ENCODE measurements at places on chromosomes 5 and 9. TPM values are rescaled to one million over a fixed set of nuclear protein-coding genes. Genes with fewer than 3 reads are reported as not detected.

Gene KIF4B
- total RNA-seq = 0.11 TPM

Gene TPD52L3
- total RNA-seq = not detected

GRCh38 chr5:163893281-163893680, 387.9 kb downstream of the MAT2B start:
- DNase-seq = no peak

GRCh38 chr9:34572092-34572491, 17.4 kb downstream of the CNTFR start:
- no peak for DNase-seq

GRCh38 chr9:119736491-119737454, 367.5 kb upstream of the BRINP1 start:
- DNase-seq = no peak

- no peak for DNase-seq
These were observed 607.2 kb downstream of the EFNA5 start for GRCh38 chr5:107063511-107063910.

Gene LHX3
- not detected for total RNA-seq

GRCh38 chr5:158746979-158747378, 352.7 kb downstream of the EBF1 start:
- no peak for DNase-seq

Gene SEMA4D
- 290 TPM for total RNA-seq

Gene EIF4E1B
- total RNA-seq = not detected

GRCh38 chr9:92592537-92592936, 56.7 kb upstream of the ECM2 start:
- no peak for DNase-seq

DNA sequence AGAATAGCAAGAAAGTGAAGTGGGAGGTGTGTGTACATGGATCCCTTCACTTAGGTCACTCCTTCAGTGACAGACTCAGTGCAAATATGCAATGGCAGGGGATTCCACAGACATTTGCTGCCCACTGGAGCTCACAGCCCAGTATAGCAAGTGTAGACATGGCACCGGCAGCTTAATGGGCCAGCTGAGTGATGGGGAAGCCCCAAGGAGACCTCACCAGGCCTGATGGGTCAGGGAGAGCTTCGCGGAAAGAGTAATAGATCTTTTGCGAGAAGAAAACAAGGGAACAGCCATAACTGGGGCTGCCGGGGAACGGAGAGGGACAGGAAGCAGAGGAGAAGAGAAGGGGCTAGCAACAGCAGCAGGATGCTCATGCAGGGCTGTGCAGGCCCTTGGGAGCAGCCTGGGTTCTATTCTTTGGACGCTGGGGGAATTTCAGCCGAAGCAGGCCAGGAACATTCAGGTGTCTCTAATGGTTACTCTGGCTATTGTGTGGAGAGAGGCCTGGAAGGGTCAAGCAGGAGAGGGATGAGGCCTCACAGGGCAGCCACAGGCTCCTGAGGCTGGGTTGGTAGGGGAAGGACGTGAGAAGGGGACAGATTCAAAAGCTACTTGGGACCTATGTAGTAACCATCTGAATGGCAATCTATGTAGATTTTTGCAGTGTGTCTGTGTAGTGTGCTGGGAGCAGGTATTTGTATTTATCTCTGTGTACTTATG, 27.0 kb downstream of the TCF7 start:
- DNase-seq = no peak

Gene SPATA31E1
- not detected for total RNA-seq

GRCh38 chr5:162096448-162096847, 28.9 kb downstream of the GABRG2 start:
- DNase-seq = no peak

Gene INSYN2B
- total RNA-seq = not detected

DNA sequence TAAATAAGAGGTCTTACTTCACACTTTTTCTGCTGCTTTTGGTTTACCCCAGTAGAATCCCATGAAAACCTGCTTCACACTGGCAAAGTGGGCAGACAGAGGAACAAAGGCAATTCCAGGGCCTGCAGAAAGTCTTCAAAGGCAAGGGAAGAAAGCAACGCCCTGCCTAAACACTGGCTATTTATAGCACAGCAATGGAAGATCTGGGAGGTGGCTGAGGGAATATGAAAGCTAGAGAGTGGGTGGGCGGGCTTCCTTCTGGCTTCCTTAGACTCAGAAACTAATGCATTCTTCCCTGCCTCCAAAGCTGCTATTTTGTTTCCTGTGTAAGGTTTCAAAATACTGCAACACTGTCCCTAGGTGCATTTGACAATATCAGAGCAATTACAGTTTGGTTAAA, 46.8 kb downstream of the ELAVL2 start:
- DNase-seq = no peak

DNA sequence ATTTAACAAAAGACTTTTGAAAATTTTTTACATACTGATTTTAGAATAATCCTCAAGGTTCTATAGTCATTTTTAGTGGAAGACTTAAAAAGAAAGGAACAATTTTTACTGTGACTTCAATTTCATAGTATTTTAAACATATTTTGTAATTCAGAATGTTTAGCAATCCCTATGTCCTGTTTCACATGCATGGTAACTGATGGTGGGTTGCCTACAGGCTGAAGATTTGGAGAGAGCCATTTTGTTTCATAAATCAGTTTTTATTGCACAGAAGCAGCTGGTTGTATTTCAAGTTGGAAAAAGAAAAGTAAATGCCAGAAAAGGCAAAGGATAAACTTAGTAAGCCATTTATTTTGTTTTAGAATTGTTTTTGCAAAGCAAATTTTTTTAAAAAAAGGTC, 24.0 kb downstream of the STARD4 start:
- DNase-seq = no peak

GRCh38 chr5:124645396-124645795, 101.0 kb downstream of the ZNF608 start:
- no peak for DNase-seq

DNA sequence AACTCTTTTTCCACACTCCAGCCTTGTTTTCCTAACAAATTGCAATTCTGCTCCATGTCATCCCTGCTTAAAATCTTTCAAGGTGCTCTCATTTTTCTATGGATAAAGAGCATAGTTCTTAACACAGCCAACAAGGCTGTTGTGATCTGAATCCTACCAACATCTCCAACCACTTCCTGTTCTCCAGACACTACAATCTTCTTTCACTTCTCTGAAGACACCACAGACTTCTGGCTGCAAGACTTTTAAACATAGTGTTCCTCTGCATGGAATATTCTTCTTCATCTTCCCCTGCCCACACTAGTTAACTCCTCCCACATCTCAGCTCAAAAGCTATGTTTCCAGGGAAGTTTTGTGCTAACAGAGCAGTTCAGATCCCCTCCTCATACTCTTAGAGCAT, 404.8 kb downstream of the MAN2A1 start:
- no peak for DNase-seq

Gene RPS14
- 3,542 TPM for total RNA-seq

GRCh38 chr5:58239045-58239444, 220.8 kb downstream of the PLK2 start:
- DNase-seq = no peak

- DNase-seq = peak; percentile 5
These were observed 130.1 kb downstream of the GPBP1 start for GRCh38 chr5:57303985-57304384.

DNA sequence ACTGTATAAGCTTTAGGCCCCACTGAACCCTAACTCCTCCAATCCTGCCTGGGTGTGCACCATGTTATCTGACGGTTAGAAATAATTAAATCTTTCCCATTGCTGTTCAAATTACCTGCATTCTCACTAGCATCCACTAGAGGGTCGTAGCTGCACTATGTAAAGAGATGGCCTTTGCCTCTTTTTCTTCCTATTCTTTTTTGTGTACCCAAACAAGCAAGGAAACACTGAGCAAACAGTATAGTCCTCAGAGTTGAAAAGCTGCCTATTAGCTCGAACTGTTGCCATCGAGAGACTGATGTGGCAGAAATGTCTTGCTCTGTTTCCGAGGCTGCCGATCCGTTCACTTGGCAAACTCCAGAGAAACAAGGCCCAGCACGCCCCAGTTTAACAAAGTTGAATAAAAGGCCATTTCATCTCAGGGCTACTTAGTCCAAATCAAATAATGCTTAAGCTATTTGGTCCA, 163.8 kb upstream of the TRPM3 start:
- peak; percentile 41 for DNase-seq

GRCh38 chr9:94586316-94586715, 7.3 kb downstream of the FBP2 start:
- DNase-seq = no peak

Gene PCDHGB4
- total RNA-seq = not detected

Gene CTNND2
- not detected for total RNA-seq

Gene GFPT2
- not detected for total RNA-seq

DNA sequence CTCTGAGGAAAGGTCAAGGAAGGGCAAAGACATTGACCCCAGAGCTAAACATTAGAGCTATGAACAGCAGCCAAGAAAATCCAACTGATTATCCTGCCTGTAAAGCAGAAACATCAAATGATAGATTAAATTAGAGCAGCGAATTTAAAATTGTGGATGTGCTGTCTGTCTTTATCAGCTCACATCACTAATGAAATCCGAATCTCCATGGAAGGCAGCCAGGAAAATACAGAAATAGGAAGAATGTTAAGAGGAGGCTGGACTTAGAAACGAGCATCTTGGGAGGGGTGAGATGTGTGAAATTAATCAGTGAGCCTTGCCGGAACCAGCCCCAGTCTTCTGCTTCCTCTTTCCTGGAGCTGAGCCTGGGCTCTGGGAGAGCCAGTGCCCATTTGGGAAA, 191.0 kb downstream of the PJA2 start:
- DNase-seq = no peak

Gene RORB
- 0.04 TPM for total RNA-seq

- peak; percentile 57 for DNase-seq
These were observed 38.8 kb downstream of the SFXN1 start for GRCh38 chr5:175516933-175517823.

Gene DIPK1B
- not detected for total RNA-seq

DNA sequence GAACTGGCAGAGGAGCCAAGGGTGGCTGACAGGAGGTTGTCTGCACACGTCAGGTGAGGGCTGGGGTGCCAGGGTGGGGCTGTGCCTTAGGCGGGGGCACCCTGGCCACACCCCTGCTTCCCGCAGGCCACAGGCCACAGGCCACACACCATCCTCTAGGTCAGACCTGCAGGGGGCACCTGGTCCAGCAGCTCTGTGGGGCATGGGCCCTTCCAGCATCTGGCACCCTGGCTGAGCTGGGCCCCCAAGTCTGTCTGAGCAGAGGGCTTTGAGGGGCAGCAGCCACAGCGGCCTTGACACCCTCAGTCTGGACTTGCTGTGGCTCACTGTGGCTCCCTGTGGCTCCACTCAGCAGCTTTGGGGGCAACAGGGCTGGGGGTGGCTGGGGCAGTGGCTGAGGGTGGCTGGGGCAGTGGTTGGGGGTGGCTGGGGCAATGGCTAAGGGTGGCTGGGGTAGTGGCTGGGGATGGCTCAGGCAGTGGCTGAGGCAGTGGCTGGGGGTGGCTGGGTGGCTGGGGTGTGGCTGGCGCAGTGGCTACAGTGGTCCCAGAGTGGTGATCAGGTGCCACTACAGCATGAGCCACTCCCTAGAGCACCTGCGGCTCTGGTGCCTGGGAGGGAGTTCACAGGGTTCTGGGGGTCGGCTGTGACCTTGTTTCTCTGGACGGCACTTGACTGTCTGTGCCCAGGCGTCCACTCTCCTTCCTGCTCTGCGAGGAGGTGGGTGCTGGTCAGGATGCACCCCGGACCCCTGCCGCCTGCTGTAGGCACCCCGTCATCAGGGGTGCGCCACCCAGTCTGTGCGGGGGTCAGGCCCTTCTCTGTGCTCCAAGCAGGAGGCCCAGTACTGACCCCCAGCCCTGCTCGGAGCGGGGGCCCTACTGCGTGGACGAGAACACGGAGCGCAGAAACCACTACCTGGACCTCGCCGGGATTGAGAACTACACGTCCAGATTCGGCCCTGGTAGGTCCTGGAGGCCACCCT, 27.1 kb downstream of the NKD2 start:
- no peak for DNase-seq

GRCh38 chr9:1331546-1332038, 281.4 kb downstream of the DMRT2 start:
- DNase-seq = no peak

Gene ANKRD55
- total RNA-seq = not detected

DNA sequence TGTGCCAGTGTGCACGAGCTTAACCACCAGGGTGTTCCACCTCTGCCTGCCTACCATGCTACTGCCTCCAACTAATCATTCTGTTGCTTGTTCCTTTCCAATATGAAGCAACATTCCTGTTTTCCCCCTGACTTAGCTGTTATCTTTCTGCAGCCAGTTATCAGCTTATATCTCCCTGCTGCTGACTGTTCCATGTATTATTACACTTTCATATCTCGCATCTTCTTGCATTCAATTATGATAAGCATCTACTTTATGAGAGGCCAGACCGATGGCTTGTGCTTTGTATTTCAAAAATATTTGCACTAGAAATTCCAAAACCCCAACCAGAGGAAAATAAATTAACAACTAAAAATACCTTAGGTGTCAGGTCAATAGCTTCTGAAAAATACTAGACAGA, 394.0 kb upstream of the BRINP1 start:
- DNase-seq = no peak

DNA sequence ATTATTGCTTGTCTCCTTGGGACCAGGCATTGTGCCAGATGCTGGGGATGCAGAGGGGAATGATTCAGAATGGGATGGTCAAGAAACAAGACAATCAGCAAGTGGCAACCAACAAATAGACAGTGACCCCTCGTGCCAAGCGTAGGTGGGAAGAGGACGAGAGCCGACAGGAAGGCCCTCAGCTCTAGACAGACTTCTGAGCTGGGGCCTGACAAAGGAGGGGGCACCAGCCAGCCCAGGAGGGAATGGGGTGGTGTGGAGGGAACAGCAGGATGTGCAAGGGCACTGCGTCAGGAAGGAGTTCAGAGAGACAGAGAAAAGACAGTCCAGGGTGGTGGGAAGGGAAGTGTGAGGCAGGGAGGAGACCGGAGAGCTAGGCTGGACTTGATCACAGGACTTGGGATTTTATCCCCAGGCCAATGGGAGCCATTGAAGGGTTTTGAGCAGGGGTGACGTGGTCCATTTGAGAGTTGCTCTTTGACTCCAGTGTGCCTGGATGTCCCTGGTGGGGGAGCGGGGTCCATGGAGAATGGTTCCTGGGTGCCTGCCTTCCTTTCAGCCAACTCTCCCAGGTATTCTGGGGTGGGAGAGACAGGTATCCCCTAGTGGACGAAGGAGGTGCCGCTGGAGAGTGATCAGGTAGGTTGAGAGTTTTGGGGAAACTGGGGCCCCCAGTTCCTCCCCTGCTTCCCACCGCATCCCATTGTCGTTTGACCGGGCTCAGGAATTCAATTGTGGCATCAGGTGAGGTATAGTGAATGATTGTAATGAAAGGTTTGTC, 79.3 kb upstream of the ZNF618 start:
- no peak for DNase-seq

Measured in activated CD8-positive, alpha-beta T cell treated with anti-CD3 and anti-CD28 coated beads for 36 hours (primary cell).